ENCODE measurements at places on chromosomes 3 and 15. TPM values are rescaled to one million over a fixed set of nuclear protein-coding genes. Genes with fewer than 3 reads are reported as not detected.
A peak's percentile ranks its signal among the peaks of the same experiment; 100 is the strongest.

The AZI2 gene
- 106 TPM for total RNA-seq

- no peak for DNase-seq
Measured at GRCh38 chr15:43208052-43209002, 12.5 kb downstream of the EPB42 start.

- no peak for DNase-seq
Measured at GRCh38 chr3:194407423-194407822, 8.4 kb upstream of the GP5 start.

The GP5 gene
- 0.11 TPM for total RNA-seq

DNA sequence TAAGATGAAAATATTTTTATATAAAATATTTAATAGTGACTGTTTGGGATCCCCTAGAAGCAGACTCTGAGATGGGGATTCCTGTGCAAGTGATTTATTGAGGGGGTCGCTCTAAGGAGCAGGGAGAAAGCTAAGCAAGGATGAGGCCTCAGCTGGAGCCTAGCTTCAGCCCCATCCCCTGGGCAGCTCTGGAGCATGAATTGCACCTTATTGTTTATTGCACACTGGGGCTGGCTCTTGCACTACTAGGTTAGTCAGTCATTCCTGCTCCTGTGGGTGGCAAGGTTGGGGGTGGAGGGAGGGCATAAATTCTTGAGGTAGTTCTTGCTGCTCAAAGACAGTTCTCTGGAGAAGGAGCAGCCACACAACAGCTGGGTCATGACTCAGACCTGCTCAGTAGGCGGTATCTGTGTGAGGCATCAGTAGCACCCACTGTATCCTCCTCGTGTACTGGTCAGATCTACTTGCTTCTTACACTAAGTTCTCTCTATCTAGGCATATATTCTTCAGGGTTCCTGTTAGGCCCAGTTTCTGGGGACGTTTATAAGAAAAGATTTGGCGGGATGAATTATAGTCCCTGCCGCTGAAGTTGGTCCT, 27.2 kb upstream of the TNFSF10 start:
- peak; percentile 21 for DNase-seq

The ZMYND10 gene
- total RNA-seq = 1.0 TPM

The CA12 gene
- 0.68 TPM for total RNA-seq

DNA sequence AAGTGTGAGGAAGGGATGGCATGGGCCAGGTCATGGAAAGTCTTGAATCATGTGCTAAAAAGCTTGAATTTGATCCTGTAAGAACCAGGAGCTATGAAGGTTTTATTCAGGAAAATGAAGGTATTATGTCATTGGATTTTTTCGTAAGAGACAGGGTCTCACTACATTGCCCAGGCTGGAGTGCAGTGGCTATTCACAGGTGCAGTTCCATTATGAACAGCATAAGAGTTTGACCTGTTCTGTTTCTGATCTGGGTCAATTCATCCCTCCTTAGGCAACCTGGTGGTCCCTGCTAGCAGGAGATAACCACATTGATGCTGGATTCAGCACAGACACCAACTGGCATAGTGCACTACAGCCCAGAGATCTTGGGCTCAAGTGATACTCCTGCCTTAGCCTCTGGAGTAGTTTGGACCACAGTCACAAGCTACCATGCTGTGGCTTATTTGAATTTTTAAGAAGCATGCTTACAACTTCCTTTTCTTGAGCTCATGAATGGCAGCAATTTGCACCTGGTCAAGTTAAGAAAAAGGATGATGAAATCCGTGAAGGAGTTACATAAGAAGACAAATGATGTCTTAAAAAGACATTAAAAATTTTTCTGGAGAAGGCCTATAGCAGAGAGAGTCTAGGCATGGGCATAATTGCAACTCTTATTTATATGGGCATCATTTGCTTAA, 79.1 kb downstream of the CADPS start:
- no peak for DNase-seq

The HESX1 gene
- not detected for total RNA-seq

- DNase-seq = no peak
Measured at GRCh38 chr3:119937229-119937628, 155.3 kb downstream of the NR1I2 start.

The SEC62 gene
- total RNA-seq = 83.9 TPM

Data from A673 (cell line).